ENCODE measurements at places on chromosomes 7 and 10. TPM values are rescaled to one million over a fixed set of nuclear protein-coding genes. Genes with fewer than 3 reads are reported as not detected.

TAS2R5 gene
- total RNA-seq, result 0.41 TPM

UTF1 gene
- not detected for total RNA-seq

AMZ1 gene
- not detected for total RNA-seq

LRRD1 gene
- total RNA-seq, result not detected

MRPS17 gene
- 29.0 TPM for total RNA-seq

HOXA6 gene
- total RNA-seq, result 1.6 TPM

SPAM1 gene
- total RNA-seq, result not detected

HOXA11 gene
- total RNA-seq, result 0.75 TPM

GALNT17 gene
- total RNA-seq, result not detected
